ENCODE measurements at places on chromosomes 3 and 15.

GRCh38 chr15:49215768-49216739, 46.0 kb downstream of the GALK2 start:
- peak; percentile 42 for DNase-seq

GRCh38 chr3:46894256-46894655, 16.7 kb downstream of the PTH1R start:
- no peak for DNase-seq

DNA sequence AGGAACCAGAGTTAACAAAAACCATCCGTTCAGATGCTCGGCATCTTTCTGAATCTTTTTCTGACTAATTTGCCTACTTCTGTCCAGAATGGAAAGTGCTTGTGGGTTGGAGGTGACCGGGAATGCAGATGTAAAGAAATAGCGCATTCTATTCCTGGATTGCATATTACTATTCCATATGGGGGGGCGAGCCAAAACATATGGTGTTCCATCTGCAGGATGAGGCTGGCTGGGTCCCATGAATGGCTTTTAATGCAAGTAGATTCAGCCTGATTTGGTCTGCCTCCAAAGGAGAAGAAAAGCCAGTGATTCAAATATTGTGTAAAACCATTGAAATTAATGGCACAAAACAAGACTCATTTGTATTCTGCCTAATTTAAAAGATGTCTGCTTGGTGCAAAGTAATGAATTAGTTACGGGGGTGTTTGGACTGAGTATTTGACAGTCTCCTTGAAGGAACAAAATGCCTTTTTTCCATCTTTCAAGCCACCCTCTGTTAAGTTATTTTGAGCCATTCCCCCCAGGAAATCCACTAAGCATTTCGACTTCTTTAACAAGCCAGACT, 99.0 kb downstream of the ST8SIA2 start:
- no peak for DNase-seq

DNA sequence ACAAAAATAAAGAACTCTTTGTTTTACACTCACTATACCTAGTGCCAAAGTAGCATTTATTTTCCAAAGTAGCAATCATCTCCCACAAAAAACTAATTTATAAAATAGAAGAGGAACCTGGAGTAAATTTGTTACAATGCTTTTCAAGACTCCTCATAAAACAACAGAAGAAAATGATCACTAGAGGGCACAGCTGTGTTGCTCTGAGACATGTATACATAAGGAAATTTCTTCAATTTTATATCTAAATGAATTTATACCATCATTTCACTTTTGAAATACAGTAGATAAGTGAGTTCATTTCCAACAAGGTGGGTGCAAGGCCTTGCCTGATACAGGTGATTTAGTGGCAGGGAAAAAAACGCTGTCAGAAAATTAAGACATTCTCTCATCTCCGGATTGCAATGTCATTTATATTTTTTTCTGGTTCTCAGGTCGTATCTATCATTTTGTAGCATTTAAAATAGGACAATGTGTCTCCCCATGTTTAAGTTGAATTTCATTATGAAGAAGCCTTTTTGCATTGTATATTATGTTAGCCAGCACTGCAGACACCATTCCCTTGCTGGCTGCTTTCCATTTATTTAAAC, 25.3 kb upstream of the ARHGEF26 start:
- DNase-seq: peak; percentile 55

- DNase-seq: peak; percentile 16
These were observed 34.0 kb upstream of the ARPIN start for GRCh38 chr15:89946681-89947299.

DNA sequence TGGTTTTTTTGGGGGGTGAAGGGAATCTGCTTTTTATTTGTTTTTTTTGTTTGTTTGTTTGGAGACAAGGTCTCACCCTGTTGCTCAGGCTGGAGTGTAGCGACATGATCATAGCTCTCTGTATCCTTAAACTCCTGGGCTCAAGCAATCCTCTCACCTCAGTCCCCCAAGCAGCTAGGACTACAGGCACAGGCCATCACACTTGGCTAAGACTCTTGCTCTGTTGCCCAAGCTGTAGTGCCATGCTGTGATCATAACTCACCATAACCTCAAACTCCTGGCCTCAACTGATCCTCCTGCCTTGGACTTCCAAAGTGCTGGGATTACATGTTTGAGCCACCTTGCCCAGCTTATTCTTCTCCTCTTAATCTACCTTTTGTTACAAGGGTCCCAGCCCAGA, 31.8 kb downstream of the GPR176 start:
- no peak for DNase-seq

- peak; percentile 82 for DNase-seq
These were observed at the start of gene ADPRH for GRCh38 chr3:119579366-119580066. Gene ADPRH (plus strand): TSS chr3:119579492. CDS start chr3:119582170, 2,678 bp downstream.

DNA sequence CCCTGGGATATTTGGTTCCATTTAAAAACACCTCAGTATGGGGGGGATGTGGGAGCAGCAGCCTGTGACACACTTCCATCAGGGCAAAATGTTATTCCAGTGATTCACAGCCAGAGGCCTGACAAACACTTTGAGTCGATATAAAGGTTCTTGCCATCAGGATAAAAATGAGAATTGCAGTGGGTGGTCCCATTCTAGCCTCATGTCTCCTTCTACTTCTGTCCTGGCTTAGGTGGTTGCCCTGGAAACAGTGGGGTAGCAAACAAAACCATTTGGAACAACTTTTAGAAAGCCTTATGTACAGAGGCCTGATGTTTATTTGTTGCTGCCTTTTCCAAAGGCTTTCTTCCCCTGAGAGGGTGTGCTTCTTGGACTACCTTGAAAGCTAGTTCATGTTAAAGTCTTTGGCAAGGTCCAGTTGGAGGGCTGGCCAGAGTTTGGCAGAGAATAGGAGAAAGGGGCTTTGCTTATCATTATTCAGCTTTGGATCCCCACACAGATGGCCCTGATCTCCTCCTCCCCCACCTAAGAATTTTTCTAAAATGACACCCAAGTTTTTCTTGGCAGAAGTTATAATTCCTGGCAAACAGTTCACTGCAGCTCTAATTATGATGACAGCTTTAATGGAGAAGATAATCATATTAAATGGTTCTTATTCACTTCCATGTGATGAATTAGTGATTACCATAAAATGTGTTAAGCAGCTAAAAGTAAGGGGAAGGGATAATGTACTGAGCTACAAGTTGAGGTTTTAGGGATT, 84.2 kb upstream of the ZNF280D start:
- peak; percentile 64 for DNase-seq

DNA sequence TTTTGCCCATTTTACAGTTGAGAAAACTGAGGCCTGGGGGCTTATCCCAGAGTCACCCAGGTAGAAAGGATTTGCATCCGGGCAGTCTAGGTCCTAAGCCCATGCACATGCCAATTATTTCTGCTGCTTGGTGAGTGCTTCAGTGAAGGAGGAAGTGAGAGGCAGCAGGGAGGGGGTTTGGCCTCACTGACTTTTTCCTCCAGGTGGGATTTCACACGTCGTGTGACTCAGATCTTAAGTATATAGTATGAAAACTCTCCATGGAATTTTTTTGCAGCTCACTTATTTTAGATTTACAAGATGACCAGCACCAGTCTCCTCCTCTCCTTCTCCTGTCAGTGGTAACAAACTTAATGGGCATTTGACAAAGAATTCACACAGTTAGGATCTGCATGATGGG, 4.6 kb downstream of the ITGA11 start:
- DNase-seq: no peak

DNA sequence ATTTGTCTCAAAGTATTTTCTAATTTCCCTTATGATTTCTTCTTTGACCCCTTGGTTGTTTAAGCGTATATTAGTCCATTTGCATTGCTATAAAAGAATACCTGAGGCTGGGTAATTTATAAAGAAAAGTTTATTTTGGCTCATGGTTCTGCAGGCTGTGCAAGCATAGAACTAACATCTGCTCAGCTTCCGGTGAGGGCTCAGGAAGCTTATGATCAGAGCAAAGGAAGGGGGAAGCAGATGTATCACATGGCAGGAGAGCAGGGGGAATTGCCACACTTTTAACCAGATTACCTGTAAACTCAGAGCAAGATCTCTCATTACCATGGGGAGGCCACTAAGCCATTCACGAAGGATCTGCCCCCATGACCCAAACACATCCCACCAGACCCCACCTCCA, 148.2 kb downstream of the PDE8A start:
- DNase-seq: no peak

DNA sequence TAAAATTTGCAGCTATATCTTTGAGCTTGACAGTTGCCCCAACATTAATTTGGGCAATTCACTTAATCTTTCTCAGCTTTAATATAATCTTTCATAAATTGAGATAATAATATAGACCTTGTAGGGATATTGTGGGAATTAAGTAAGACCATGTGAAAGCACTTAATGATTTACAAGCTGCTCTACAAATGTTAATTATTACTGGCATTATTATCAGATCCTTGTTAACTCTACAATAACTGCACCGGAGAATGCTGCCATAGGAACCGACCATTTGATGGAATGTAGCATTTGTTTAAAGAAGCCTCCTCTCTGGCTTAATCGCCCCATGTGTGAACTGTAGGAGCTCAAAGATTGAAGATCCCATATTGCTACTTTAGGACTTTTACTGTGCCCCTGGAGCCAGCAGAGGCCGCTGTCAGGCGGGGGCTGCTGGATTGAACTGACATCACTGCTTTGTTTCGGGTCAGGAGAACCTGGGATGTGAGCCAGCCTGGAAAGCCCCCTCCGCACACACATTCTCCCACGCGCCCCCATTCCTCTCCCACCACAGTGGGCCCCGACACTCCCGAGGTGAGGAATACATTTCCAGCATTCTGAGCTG, 154.2 kb upstream of the TNIK start:
- no peak for DNase-seq

GRCh38 chr15:63553388-63553791, 43.8 kb upstream of the FBXL22 start:
- peak; percentile 61 for DNase-seq

- no peak for DNase-seq
These were observed 68.2 kb upstream of the ADAMTSL3 start for GRCh38 chr15:83585601-83586335.

- DNase-seq: no peak
These were observed 135.0 kb upstream of the DPH6 start for GRCh38 chr15:35680951-35681350.

DNA sequence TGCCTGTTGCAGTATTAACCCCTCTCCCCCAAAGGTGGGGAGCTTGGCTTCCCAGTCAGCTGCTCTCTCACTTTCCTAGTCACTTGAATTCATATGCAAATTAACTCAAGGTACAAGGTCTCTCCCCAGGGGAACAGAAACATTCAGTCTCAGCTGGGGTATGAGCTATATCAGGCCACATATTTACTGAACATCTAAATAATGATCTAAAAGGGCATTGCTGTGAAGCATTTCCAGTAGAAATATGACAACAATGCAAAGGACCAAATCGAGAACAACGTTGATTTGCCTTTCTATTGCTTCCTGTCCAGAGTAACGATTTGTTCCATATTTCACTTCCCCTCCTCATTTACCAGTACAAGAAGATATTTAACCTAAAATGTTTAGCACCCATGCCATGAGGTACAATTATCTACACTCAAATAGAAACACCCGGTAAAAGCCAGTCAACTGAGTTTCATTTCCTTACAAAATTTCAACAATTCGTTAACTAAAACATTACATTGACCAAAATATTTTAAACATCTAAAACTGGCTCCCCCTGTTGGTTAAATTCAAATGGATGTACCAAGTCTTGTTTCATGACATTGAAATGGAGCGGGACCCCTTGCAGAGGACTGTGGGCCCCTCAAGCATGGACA, 36.5 kb upstream of the KLHL6 start:
- DNase-seq: peak; percentile 29
